ENCODE measurements at places on chromosomes 2 and 18.

DNA sequence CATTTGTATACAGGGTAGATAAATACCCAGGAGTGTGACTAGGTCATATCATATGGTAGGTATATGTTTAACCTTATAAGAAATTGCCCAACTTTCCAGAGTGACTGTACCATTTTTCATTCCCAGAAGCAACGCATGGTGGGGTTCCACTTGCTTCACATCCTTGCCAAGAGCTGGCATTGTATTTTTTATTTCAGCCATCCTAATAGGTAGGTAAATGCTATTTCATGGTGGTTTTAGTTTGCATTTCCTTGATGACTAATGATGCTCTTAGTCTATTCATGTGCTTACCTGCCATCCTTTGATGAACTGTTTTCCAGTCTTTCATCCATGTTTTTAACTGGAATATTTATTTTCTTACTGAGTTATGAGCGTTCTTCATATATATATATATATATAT, 51.9 kb downstream of the MAP4K3 start:
- no peak for DNase-seq

DNA sequence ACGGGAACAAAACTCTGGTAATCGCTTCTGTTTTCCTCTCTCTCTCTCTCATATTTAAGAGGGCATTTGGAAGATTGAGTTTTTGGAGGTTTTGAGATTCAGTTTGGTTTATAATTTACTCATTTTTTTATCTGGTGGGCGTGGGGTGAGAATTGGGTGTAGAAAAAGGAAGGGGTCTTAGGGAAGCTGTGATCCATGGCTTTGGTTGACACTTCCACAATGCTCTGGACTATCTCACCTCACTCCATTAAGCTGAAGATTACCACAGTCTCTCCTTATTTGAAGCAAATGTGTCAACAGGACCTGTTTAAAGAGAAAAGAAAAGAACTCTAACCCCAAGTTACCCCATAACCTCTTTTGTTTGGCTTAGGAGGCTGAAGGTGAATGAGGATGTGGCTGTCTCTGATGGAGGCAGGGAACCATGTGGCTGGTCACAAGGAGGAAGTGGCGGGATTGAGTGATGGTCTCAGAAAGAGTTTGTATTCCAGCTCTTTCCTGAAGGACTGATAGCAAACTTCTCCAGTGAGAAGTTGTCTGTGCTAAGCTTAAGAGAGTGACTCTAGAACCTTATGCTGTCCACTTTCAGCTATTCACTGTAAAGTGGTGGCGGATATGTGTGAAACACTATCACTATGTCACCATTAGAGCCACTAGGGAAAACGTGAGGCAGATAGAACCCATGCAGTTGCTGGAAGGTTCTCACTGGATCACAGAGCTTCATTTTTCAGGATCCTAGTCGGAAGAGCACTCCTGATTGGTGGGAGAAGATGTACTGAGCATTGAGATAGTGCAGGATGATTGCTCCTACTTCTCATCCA, 934 bp downstream of the ZNF804A start:
- no peak for DNase-seq

DNA sequence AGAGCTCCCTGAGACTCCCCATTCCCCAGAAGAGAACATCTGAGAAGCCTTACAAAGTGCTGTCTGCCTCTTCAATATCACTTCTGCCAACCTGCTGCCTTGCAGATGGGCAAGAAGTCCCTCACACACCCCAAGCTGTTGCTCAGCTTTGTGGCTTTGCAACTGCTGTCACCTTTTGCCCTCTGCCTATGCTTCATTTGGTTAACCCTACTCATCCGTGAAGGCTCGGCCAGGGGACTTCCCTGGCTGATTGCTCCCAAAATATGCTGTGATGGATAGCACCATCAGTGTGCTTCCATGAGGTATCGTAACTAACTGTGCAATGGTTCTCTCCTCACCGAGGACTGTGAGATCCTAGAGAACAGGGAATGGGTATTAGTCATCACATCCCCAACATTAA, 88.9 kb upstream of the CYP1B1 start:
- peak; percentile 35 for DNase-seq

- DNase-seq: no peak
Observed at GRCh38 chr18:36593001-36593400, 235.8 kb downstream of the TPGS2 start.

DNA sequence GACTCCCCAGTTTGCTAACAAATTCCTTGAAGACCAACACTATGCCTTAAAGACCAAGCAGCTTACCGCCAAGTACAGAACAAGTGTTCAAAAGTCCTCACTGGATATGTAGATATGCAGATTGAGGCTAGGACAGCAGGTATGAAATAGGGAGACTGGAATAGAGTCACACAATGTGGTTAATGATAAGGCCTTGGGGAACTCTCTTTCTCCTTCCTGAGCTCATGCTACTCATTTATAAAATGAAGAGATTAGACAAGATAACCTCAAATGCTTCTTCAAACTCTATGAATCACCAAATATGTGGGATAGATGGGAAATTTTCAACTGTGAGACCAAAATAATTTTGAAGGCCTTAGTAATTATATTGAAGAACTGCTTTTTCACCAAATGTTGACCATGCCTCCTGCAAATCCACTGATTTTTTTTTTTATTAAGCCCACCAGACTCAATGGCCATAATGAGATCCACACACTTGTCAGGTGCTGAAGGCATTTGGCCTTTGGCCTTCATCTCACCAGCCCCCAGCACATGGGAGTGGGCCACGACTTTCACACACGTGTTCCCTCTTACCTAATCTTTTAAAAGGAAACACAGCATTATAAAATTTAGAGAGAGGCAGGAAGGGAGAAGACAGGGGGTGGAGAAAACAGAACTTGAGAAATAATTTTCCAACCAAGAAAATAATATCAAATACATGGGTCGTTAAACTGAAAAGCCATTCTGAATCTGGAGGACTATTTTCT, 181.5 kb downstream of the EN1 start:
- DNase-seq: no peak

DNA sequence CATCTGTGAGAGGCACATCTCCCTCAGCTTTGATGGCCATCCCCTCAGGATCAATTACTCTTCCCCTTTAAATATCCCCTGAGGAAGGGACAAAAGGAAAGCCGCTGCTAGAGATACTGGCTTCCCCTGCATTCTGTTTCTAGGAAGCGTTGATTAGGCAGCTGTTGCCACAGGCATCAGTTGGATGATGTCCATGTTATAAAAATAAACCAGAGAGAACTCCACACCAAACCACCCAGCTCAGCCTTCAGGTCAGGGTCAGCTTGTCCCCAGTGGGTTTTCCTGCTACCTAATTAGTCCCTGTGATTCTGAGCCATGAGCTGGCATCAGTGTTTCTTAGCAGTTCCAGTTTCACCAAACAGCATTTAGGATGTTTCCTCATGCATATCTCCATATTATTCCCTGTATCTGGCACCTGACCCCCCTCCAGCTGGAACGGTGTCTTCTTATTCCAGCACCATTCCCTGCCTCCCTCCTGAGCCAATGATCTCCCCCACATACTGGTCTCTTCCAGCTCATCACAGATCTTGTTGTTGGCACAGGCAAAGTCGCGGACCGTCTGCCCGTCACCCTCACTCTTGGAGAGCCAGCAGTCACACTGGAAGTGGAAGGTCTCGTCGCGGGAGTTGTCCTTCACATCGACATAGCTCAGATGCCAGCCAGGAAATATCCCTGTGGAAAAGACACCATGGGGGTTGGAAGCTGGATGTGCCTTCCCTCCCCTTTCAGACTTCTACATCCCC, 168.4 kb downstream of the LOXHD1 start:
- no peak for DNase-seq

- no peak for DNase-seq
Observed at GRCh38 chr2:69538872-69539548, 101.8 kb upstream of the NFU1 start.

DNA sequence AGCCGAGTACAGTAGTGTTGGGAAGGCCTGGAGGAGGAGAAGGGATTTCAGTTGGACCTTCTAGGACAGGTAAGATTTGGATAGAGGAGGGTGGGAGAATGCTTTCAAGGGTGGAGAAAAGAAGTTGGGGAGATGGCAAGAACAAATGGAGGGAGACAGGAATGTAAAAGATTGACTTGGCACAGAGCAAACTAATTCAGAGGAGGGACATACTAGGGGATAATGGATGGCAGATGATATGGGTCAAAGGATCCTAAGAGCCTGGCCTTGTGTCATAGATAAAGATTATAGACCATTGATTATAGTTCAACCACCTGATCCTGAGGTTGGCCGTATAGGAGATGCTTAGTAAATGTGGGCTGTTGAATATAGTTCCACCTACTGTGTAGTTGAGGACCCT, 12.4 kb downstream of the WDR43 start:
- no peak for DNase-seq

- DNase-seq: no peak
Observed at GRCh38 chr2:233023761-233024410, 8.6 kb upstream of the NEU2 start.

- DNase-seq: no peak
Observed at GRCh38 chr18:49515516-49515915, 28.5 kb upstream of the C18orf32 start.

DNA sequence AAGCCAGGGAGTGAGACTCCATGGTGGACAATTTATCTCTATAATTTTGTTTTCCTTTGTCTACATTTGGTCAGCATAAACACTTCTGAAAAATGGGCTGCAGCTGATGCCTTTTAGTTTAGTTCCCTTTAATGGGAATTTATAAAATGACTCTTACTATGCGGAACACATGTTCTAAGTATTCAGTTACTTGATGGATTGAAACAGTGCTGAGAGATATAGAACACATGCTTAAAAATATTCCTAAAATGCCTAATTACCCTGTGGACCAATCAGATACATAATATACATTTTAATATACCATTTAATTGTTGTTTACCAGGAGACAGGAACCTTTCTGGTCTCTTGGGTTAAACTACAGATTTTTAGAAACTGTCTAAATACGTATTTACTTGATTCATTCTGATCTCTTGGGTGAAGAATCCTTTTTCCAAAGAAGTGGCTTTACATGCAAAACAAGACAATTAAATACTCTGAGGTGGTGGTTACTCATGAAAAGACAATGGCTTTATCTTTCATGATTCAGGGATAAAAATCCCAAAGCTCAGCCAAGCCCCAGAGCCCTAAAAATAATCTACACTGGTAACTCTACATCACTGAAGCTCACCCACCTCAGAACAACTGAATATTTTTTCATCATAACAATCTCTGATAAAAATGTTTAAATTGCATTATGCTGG, 128.1 kb upstream of the SERTAD2 start:
- no peak for DNase-seq

DNA sequence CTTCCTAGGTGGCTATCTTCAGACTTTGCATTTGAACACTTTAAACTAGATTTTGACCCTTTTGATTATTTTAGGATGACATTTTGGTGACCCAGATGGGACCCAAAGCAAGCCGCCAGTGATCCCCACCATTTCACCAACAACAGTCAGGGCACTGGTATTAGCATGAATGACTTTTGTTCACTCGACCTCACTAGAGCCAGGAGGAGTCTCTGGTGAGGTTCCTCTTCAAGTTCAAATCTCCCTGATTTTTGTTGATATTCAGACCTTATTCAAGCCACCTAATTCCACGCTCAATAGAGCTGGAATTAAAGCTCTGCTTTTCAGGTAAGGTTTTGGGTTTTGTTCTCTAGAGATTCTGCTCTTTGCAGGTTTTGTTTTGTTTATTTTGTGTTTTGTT, 202.3 kb downstream of the MREG start:
- DNase-seq: no peak

GRCh38 chr2:47869859-47870595, 36.3 kb downstream of the FBXO11 start:
- no peak for DNase-seq

- DNase-seq: no peak
Observed at GRCh38 chr2:227610123-227610522, 4.5 kb downstream of the SCYGR3 start.

DNA sequence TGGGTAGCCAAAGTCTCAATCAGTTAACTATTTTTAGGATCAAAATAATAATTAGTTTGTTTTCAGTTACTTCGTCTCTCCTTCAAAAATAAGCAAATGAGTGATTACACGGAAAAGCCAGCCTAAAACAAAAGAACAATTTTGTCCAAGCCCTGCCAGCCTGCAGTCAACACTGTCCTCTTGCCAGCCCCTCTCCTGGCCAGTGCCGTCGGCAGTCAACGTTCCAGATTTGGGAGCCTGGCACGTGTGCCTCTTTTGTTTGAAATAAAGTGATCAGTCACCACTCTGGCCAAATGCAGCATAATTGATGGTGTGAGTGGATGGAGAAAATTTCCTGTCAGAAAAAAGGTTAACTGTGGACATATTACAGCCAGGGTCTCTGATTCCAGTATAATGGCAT, 260.6 kb upstream of the SKOR2 start:
- no peak for DNase-seq

DNA sequence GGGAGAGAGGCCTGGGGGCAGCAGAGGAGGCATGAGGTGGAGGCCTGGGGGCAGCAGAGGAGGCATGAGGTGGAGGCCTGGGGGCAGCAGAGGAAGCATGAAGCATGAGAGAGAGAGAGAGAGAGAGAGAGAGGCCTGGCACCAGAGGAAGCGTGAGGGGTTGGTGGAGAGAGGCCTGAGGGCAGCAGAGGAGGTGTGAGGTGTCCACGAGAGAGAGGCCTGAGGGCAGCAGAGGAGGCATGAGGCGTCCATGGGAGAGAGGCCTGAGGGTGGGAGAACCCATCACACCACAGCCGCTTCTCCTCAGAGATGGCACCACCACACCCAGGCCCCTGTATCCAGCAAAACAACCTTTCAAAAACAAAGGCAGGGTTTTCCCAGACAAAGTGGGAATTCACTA, 55.7 kb upstream of the KCNG2 start:
- DNase-seq: no peak

DNA sequence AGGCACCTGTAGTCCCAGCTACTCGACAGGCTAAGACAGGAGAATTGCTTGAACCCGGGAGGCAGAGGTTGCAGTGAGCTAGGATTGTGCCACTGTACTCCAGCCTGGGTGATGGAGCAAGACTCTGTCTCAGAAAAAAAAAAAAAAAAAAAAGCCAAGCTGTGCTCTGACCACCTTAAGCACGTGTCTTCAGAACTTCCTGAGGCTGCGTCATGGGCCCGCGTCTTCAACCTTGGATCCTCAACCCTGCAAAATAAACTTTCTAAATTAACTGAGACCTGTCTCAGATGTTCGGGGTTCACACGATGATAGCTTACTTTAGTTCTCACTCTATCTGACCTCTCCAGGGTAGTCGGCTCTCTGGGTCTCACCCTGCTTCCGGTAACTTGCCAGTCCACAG, 65.8 kb upstream of the CABLES1 start:
- no peak for DNase-seq

GRCh38 chr18:60149316-60149715, 223.3 kb downstream of the MC4R start:
- no peak for DNase-seq

GRCh38 chr2:236205867-236206645, 37.9 kb upstream of the GBX2 start:
- DNase-seq: no peak

Data from nephron progenitor cell (in vitro differentiated cells).